Activated naive CD8-positive, alpha-beta T cell treated with anti-CD3 and anti-CD28 coated beads for 36 hours (primary cell): ENCODE measurements at places on chromosomes 2 and 18. TPM values are rescaled to one million over a fixed set of nuclear protein-coding genes. Genes with fewer than 3 reads are reported as not detected.
A peak's percentile ranks its signal among the peaks of the same experiment; 100 is the strongest.

- no peaks in the 10 kb centered on the region for H3K36me3 ChIP-seq
- H3K4me3 ChIP-seq: no peak overlapping the region
- no peak overlapping the region for H3K27ac ChIP-seq
- DNase-seq: no peak
- H3K27me3 ChIP-seq: no peaks in the 10 kb centered on the region
- no peaks in the 10 kb centered on the region for H3K4me1 ChIP-seq
These were observed 421.3 kb upstream of the NXPH2 start for GRCh38 chr2:139201516-139201915.

EGR4 gene
- 0.41 TPM for total RNA-seq

KCNJ3 gene
- total RNA-seq: not detected

GALM gene
- total RNA-seq: 42.0 TPM

DNA sequence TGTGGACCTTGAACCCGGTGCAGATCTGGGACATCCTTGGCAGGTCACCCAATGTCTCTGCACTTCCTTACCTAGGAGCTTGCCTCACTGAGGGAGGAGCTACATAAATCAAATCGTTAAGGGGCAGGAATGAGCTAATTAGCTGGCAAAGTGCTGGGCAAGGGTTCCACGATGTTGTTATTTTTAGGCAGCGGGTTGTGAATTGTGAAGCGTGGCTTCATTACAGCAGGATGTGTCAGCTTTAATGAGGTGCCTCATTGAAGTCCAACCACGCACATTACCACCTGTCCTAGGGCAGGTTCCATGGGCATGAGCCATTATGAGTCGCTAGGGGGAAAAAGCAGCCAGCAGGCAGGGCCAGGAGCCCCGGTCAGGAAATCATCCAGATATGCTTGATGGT is 127.0 kb upstream of the AGAP1 start:
- no peak for DNase-seq
- H3K36me3 ChIP-seq: no peaks in the 10 kb centered on the region
- H3K4me3 ChIP-seq: no peak overlapping the region
- H3K27me3 ChIP-seq: peaks cover 5% of the 10 kb centered on the region

MYO5B gene
- not detected for total RNA-seq

GRCh38 chr2:43223521-43224001 is 2.8 kb downstream of the ZFP36L2 start:
- H3K27ac ChIP-seq: peak overlapping the region; percentile 98
- H3K27me3 ChIP-seq: no peaks in the 10 kb centered on the region

GRCh38 chr2:219570194-219570923 is 980 bp downstream of the OBSL1 start:
- H3K27me3 ChIP-seq: peaks cover 43% of the 10 kb centered on the region
- H3K36me3 ChIP-seq: no peaks in the 10 kb centered on the region
- DNase-seq: peak; percentile 26
- no peaks in the 10 kb centered on the region for H3K4me1 ChIP-seq
- H3K27ac ChIP-seq: no peak overlapping the region

DNA sequence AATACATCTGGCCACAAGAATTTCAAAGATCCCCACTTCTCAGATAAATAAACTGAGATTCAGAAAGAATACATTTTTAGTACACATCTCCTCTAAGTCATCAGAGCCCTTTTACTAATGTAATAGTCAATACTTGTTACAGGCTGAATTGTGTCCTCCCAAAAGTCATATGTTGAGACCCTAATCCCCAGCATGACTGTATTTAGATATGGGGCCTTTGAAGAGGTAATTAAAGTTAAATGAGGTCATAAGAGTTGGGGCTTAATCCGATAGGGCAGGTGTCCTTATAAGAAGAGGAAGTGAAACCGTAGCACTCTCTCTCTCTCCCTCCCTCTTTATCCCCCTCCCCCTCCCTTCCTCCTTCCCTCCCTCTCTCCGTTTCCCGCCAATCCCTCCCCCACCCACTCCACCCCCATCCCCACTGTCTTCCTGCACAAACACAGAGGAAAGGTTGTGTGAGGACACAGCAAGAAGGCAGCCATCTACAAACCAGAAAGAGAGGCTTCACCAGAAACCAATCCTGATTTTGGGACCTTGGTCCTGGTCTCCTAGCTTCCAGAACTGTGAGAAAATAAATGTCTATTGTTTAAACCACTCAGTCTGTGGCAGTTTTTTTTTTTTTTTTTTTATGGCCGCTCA is 66.6 kb upstream of the ZNF397 start:
- peaks cover 15% of the 10 kb centered on the region for H3K4me1 ChIP-seq
- H3K27ac ChIP-seq: peak overlapping the region; percentile 22
- no peak overlapping the region for H3K4me3 ChIP-seq
- H3K27me3 ChIP-seq: no peaks in the 10 kb centered on the region
- no peaks in the 10 kb centered on the region for H3K36me3 ChIP-seq

ITGA4 gene
- 71.9 TPM for total RNA-seq

DNA sequence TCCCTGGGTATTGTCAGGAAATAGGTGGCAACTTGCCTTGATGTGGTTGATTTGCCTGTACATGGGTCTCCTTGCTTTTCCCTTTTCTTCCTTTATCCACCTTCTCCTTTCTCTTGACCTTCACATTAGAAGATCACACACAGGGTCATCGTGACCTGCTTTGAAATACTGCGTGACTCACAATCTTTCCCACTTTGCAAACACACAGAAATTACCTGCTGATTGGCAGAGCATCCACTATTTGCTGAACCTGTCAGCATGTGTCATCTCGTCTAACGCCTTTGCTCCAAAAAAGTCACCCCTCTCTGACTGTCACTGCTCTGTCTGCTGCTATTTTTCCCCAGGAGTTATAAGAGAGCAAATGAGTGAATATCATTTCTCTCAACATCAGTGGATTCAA is 60.8 kb downstream of the MYO3B start:
- peaks cover 34% of the 10 kb centered on the region for H3K27me3 ChIP-seq
- no peaks in the 10 kb centered on the region for H3K4me1 ChIP-seq
- no peak for DNase-seq
- H3K36me3 ChIP-seq: no peaks in the 10 kb centered on the region
- H3K27ac ChIP-seq: no peak overlapping the region

- no peak overlapping the region for H3K27ac ChIP-seq
- H3K4me3 ChIP-seq: no peak overlapping the region
- no peaks in the 10 kb centered on the region for H3K4me1 ChIP-seq
- DNase-seq: no peak
- H3K36me3 ChIP-seq: no peaks in the 10 kb centered on the region
These were observed 132.0 kb downstream of the EML6 start for GRCh38 chr2:54855434-54855833.

DNA sequence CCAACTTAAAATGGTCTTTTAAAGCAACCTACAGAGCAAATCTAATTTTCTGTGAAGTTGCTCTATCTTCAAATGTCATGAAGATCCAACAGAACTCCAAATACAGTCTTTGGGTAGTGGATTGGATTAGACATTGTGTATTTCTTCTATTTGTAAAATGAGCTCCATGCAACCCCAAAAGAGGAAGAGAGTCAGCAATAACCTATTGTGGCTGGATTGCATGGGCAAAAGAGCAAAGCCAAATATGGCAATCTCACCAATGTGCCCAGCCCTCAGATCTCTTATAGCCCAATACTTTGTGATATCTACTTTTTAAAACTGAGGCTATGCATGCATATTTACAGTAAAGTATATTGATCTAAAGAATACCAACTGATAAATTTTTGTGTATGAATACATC is 146.3 kb downstream of the TXNL1 start:
- H3K4me3 ChIP-seq: no peak overlapping the region
- no peak overlapping the region for H3K27ac ChIP-seq
- no peaks in the 10 kb centered on the region for H3K4me1 ChIP-seq
- peaks cover 14% of the 10 kb centered on the region for H3K27me3 ChIP-seq

DGUOK gene
- 96.8 TPM for total RNA-seq

PPP3R1 gene
- total RNA-seq: 93.2 TPM

- peak overlapping the region; percentile 12 for H3K4me3 ChIP-seq
- no peak for DNase-seq
- H3K27me3 ChIP-seq: peaks cover 87% of the 10 kb centered on the region
- no peak overlapping the region for H3K27ac ChIP-seq
- H3K4me1 ChIP-seq: peaks cover 11% of the 10 kb centered on the region
- peaks cover 2% of the 10 kb centered on the region for H3K36me3 ChIP-seq
These were observed 972 bp upstream of the CELF4 start for GRCh38 chr18:37566479-37567060.

- DNase-seq: no peak
- no peak overlapping the region for H3K4me3 ChIP-seq
- H3K4me1 ChIP-seq: peaks cover 26% of the 10 kb centered on the region
- no peaks in the 10 kb centered on the region for H3K27me3 ChIP-seq
- H3K36me3 ChIP-seq: peaks cover 10% of the 10 kb centered on the region
These were observed 9.8 kb downstream of the TRAK2 start for GRCh38 chr2:201441409-201441808.

DNA sequence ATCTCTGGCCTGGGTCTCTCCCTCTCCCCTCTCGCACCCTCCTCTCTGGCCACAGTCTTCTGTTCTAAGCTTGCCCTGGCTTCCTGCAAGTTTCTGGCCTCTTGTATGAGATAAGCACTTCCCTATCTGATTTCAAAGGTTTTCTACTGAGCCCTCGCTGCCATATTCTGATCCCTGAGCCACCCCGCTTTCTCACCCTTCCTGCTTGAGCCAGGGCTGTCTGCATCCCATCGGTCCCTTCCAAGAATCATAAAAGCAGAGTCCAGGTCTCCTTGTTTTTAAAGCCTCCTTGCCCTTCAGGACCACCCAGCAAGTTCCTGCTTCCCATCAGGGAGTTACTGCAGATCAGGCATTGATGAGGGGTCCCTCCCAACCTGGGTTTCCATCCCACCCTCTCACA is 110.2 kb downstream of the PRKCE start:
- no peaks in the 10 kb centered on the region for H3K4me1 ChIP-seq
- no peaks in the 10 kb centered on the region for H3K27me3 ChIP-seq
- H3K4me3 ChIP-seq: no peak overlapping the region
- DNase-seq: no peak

TGOLN2 gene
- 74.9 TPM for total RNA-seq

PSMA8 gene
- total RNA-seq: 3.3 TPM

DNA sequence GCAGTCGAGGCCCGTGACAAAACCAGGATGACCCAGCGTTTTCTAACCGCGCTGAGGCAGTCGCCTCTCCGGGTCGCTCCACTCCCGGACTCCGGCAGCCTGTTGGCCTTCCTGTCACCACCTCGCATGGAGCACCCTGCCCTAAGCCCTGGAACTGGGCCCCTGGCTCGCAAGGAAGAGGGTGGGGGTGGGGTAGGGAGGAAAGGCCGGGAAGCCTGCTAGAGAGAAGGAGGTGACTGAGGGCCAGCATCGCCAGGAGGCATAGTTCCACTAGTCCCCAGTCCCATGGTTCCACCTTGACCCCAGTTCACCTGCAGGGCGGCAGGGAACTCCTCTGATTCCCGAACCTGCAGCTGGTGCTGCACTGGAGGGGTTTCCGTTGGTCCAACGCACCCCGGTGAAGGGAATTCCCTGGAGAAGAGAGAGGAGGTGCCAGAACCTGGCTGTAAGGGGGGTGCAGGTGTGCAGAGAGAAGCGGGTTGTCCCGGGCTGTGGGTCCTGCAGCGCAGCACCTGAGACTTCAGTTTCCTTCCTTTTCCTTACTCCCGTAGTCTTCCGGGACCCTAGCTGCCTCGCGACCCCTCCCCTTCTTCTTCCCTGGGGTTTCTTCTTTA is 11.8 kb upstream of the EN1 start:
- H3K4me3 ChIP-seq: no peak overlapping the region
- H3K27me3 ChIP-seq: peaks cover 93% of the 10 kb centered on the region

DNA sequence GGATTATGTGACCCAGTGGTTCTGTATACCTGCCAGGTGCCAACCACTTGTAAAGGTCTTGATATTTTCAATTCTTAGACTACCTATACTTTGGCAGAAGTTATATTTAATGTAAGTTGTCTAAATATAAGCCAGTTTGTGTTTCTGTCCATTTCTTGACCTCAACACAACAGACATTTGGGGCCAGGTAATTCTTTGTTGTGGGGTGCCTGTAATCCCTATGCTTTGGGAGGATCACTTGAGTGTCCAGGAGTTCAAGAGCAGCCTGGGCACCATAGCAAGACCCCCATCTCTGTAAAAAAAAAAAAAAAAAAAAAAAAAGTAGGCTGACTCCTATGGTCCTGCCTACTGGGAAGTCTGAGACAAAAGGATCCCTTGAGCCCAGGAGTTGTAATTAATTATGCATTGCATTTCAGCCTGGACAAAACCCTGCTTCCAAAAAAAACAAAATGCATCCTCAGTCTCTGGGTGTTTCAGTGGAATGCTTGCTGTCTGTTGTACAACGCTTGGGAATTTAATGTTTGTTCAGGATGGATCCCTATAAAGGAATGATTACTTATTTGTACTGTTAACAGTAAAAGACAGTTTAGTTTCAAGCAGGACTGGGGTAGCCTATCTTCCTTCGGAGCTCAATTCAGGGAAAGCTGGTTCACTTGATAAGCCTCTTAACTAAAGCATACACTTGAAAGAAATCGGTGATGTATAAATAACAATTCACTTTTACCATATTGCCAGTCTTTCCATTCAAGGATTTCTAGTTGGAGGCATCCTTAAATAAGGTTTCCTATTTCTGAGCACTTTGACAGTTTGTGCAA is 3.4 kb downstream of the RPS27A start:
- peak overlapping the region; percentile 99 for H3K4me3 ChIP-seq
- H3K27ac ChIP-seq: peak overlapping the region; percentile 72
- H3K27me3 ChIP-seq: no peaks in the 10 kb centered on the region
- no peak for DNase-seq

TANC1 gene
- total RNA-seq: 0.97 TPM

DNA sequence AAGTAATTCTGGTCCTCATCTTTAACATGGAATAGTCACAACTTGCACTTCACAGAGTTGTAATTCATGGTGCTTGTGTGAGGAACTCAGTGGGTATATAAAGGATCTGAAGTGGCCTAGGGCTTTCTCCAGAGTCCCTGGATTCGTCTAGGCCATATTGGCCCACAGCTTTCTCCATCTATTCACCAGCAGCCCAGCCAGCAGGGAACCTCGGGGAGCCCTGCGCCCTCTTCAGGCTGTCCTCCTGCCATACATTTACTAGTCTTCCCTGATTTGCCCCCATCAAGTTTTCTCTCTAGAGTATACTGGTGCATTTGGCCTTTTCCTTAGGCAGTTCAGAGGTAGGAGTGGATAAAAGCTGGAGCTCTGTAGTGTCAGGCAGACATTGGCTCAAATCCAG is 278.3 kb downstream of the MYCN start:
- H3K4me3 ChIP-seq: no peak overlapping the region
- H3K27me3 ChIP-seq: peaks cover 15% of the 10 kb centered on the region

DNA sequence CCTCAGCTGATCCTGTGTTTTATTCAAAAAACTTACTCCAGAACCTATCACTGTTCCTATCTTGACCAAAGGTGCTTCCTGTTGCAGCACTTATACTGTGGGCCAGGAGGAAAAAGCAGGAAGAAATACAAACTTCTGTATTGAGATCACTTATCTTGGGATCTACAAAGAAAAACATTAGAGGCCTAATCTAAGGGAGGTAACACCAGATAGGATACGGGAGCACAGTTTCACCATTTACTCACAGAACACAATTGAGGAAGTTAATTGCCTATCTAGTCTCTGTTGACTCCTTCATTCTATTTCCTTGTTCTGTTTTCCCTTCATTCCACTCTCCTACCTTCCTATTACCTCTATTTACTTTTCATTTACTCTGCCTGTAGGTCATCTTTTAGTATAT is 287.2 kb upstream of the LINC00305 start:
- H3K36me3 ChIP-seq: no peaks in the 10 kb centered on the region
- no peak for DNase-seq
- no peaks in the 10 kb centered on the region for H3K4me1 ChIP-seq

GPR35 gene
- total RNA-seq: 7.6 TPM
